Bone marrow (tissue), 2 donors: ENCODE measurements at places on chromosomes 11 and 22.
A peak's percentile ranks its signal among the peaks of the same experiment; 100 is the strongest.

DNA sequence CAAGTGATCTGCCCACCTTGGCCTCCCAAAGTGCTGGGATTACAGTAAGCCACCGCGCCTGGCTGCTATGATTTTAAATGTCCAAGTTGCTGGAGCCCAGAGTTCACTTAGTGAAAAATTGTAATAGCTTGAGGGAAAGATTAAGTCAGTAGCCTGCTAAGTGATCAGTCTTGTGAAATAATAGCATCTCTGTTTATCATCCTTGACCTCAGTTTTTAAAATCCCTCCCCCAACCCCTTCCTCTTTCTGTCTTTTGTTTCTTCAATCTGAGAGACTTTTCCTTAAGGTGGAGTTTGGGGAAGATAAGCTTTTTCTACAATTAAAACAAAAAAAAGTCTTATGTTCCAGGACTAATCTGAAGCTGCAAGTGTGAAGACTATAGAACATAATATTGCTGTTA is 6.4 kb downstream of the HIPK3 start:
- peak; percentile 10 for DNase-seq

DNA sequence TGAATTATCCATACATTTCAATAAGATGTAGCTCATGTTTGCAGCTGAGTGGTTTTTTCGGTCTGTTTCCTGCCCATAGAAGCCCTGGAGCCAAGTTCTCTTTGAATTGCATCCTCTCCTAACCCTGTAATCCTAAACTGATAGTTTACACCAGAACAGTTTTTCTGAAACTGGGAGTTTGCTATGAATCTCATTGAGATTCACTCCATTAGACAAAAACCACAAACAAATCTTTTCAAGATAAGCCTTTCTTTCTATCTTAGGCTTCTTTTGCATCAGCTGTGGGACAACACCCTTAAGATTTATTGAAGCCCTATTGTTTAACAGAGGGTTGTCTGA is 324.8 kb downstream of the DYNC2H1 start:
- no peak for DNase-seq

DNA sequence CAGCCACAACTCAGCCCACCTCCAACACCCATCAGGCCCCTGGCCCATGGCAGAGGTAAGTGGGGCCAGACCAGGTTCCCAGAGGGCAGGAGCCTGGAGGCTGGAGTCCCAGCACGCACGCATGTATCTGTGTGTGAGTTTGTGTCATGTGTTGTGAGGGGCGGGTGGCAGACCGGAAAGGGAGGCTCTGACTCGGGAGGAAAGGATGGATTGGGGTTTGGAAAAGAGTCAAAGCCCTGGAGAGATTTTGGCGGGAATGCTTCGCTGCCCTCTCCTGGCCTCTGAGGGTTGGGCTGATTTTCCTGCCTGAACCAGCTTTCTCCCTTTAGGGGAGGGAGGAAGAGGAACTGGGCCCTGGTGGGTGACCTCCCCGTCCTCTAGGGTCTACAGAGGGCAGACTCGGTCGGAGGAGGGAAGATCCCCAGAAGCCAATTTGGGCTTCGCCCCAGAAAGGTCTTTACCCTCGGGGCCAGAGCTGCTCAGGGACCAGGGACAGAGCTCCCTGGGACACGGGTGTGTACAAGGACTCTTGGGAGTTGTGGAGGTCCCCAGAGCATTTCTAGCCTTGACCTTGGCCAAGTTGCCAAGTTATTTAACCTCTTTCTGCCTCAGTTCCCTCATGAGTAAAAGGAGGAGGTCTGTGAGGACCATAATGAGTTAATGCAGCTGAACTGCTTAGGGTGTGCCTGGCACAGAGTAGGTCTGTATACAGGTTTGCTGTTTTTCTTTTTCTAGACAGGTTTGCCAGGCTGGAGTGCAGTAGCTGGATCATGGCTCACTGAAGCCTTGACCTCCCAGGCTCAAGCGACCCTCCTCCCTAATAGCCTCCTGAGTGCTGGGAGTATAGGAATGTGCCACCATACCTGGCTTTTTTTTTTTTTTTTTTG is 6.9 kb downstream of the C11orf68 start:
- DNase-seq = no peak

- peak; percentile 35 for DNase-seq
Measured at GRCh38 chr11:57761301-57762234, at the start of gene CTNND1. Gene CTNND1, plus strand, starts transcription at chr11:57761802. Its CDS starts 29,677 bp downstream, at chr11:57791479.

- DNase-seq = no peak
Measured at GRCh38 chr11:2795491-2795991, 90.0 kb downstream of the CDKN1C start.

GRCh38 chr11:65104628-65105027 is 7.0 kb upstream of the TM7SF2 start:
- DNase-seq = no peak

DNA sequence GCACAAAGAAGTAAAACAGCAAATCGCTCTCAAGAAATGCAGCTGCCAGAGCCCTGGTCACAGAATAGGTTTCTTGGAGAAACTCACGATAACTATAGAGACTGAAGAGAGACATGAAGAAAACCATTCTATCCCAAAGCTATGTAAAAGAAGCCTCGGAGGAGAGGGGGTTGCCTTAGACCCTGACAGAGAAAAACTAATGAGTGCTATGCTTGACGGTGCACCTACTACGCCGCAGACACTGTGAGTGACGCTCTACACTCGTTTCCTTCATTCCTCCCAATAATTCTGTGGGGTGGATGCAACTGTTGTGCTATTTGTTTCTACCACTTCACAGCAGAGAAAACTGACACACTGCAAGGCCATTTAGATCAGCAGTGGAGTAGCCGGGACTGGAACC is 121.8 kb downstream of the ETS1 start:
- DNase-seq = no peak

GRCh38 chr22:29642694-29643093 is 39.3 kb downstream of the NF2 start:
- no peak for DNase-seq

DNA sequence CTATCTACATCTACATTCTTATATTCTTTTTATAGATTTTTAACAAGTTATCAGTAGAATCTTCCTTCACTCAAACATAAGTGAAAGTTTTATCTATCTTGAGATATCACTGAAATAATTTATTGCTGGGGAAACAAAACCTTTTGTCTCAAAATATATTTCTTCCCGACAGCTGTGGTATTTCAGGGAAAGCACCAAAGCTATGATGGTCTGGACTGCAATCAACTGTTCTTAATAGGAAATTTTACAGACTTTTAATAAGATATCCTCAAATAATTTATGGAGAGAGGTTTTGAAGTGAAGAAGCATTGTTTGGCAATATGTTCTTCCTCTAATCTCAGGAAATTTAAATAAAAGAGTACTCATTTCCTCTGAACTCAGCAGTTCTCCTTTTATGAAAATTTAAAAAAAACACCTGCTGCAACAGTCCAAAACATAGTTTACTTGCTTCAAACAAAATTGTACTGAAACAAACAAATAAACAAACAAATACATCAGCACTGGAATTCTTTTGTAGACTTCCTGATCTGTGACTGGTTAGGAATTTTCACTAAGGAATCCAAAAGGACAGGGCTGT is 33.9 kb upstream of the EIF3M start:
- no peak for DNase-seq

DNA sequence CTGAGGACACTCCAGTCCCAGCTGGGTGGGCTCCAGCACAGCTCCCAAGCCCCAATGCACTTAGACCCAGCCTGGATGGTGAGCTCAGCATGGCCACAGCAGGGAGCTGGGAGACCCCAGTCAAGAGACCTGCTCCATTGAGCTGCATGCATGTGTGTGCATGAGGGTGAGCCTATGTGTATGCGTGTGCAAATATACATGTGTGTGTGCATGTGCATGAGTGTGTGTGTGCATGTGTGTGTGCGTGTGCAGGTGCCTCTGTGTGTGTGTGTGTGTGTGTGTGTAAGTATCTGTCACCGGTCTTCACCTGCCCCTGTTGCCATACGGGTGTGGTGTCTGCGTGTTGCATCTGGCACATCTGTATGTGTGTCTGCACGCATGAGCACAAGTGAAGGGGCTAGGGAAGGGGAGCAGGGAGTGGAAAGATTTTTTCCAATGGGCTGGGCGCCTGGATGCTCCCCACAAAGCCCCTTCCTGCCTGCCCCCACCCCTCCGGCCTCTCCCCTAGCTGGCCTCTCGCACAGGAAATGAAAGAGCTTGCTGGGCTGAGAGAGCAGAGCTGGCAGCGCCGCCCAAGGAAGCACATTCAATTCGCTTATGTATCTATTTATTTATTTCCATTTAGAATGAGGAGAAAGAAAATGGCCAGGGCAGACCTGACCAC is 4.1 kb downstream of the TSPAN32 start:
- no peak for DNase-seq

GRCh38 chr11:111715142-111715816 is 50.9 kb downstream of the PPP2R1B start:
- DNase-seq = no peak

- no peak for DNase-seq
Measured at GRCh38 chr11:119990309-119991021, 147.4 kb downstream of the TRIM29 start.

DNA sequence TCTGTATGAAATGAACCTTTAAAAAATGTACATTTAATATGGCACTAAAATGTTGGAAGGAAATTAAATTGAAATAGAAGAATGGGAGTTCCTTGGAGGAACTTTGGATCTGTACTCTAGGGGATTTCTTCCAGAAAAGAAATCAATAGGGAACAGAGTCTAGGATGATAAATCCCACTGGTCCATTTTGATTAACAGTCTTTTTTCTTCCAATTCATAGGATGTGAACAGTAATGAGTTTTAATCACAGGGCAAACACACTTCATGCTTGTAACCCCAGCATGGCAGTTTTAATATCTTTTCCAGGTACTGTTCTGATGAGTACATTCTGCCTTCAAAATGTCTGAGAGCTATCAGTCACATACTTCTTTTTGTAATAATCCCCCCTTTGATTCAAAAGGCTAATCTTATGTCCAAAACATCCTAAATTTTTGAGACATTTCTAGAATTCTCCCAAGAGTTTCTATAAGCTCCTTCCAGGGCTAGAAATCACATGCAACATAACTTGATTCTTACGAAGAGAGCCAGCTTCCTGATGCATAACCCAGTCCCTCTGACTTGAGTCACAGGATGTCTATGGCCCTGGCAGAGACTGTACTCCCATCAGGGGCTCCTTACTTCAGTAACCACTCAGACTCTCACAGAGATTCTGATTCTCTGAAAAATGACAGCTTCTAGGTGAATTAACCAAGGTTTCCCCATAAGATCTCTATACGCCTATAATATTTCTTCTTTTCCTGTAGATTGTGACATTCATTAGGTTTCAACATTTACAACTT is 112.9 kb downstream of the SLC36A4 start:
- no peak for DNase-seq

DNA sequence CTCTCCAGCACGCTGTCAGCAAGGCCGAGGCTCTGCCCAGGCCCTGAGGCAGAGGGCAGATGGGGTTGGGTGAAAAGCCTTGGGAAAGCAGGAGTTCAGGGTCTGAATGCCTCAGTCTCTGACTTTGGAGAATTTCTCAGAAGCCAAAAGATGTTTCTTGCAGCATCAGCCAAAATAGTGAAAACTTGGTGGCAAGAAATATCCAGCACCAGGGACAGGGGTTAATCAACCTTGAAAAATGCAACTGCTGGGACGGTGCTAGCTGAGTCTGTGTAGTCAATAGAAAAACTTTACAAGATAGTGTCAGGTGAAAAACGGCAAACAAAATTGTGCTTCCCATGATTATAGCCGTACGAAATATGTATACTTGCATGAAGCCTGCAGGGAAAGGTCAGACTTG is 1.4 kb upstream of the ABCC8 start:
- DNase-seq = no peak

DNA sequence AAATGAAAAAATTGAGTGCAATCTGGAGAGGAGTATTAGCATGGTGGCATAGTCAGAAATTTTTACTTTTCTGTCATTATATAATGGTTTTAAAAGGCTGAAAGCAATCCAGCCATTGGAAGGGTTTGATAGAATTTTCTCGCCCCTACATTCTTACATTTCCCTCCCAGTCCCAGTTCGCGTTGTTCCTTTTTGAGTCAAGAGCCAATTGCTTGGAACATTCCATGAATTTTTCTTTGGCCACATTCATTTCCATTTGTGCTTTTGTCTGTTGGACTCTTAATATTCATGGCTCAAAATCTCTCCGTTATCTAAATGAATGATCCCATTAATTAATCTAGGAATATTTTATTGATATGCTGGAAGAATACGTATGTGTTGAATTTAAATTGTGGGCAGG is 66.0 kb downstream of the GRK3 start:
- DNase-seq = no peak

DNA sequence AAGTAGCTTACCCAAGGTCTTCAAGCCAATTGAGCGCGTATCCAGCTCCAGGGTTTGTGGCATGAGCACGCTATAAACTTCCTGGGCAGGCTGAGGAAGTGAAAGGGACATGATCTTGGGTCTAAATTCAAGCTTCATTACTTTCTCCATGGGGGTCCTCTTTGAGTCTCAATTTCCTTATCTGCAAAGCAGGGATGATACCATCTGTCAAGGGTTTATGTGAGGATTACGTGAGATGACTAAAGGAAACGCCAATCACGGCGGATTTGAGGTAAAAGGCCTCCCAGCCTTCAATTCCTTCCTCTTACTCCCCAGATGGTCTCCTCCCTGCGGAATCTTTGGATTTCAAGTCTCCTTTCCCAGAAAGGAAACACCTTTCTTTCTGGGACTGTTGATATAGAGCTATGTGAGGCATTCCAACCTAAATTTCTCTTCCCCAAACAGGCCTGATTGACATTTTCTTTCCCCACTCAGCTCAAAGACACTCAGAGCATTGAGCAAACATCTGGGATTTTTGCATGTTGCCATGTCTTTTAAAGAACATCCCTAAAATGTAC is 474.4 kb downstream of the INSC start:
- no peak for DNase-seq

DNA sequence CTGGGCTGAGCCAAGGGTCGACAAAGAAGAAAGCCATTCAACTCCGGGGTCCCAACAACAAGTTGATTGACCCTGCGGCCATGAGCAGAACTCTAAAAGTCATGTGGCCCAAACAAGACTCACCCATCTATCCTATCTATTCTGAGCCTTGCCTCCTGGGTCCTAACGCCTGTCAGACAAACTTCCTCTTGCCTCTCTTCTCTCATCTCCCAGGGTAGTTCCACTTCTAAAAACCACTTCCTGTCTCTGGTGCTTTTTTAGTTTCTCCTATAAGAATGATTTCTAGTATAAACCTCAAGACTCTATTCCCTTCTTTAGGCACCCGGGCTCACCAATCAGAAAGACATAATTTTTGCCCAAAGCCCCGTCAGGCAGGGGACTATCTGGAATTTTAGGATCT is 530.2 kb downstream of the DLG2 start:
- DNase-seq = no peak

DNA sequence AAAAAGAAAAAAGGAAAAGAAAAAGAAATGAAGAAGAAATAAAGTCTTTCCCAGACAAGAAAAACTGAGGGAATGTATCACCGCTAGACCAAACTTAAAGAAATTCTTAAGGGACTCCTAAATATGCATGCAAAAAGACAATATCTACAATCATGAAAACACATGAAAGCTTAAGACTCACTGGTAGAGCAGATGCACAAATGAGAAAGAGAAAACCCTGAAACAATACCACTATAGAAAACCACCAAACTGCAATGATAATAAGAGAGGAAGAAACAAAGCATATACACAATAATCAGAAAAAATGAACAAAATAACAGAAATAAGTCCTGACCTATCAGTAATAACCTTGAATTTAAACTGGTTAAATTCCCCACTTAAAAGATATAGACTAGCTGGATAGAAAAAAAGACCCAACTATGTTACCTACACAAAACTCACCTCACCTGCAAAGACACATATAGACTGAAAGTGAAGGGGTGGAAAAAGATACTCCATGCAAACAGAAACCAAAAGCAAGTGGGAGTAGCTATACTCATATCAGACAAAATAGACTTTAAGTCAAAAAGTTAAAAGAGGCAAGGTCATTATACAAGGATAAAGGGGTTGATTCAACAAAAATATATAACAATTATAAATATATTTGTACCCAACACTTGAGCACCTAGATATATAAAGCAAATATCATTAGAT is 61.3 kb upstream of the NARS2 start:
- DNase-seq = no peak
